ENCODE measurements at places on chromosomes 1 and 21. TPM values are rescaled to one million over a fixed set of nuclear protein-coding genes. Genes with fewer than 3 reads are reported as not detected.

- DNase-seq, result no peak
Measured at GRCh38 chr1:66503841-66504470, 30.0 kb upstream of the SGIP1 start.

- DNase-seq, result no peak
Measured at GRCh38 chr1:228865627-228866330, 130.5 kb downstream of the RHOU start.

DNA sequence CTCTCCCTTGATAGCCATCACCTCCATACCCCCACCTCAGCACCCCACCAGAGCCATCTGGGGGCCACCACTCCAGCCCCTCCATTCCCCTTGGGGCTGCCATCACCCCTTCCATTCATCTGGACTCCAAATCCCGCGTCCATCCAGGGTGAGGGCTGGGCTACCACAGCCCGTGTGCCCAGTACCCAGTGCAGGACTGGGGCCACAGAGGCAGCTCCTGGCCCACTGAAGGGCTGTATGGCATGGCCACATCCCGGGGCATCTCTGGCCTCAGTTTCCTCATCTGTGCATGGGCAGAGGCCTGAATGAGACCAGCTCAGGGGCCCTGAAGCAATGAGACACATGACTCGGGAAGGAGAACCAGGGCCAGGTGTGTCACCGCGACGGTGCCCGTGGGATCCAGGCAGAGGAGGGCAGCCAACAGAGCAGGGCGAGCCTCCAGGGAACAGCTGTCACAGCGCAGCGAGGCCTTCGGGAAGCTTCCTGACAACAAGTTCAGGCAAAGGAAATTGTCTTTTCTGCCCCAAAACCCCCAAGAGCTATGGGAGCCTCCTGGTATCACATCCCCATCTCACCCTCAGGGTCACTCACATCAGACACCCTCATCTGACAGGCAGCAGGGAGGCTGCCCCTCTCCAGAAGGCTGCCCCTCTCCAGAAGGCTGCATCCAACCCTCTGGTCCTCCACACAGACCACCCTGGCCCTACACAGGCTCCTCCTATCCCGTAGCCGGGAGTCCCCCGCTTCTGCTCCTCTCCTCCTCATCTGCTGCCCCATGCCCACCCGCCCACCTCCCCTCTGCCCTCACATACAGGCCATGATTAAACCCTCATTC lies 76.3 kb downstream of the MEGF6 start:
- no peak for DNase-seq

DNA sequence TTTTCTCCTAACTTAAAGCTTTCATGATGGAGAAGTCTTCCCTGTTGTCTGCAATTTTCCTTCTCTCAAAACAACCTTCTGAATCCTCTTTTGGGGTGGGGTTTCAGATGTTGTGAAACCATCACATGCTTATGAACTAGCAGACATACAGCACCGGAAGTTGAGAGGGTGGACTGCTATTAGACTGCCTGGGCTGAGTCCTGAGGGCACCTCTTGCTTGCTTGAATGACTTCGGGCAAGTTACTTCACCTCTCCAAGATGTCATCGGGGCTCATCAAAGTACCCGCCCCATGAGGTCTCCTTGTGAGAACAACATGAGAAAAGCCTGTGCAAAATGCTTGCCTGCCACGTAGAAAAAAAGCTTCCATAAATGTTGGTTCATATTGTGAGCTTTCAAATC lies 89.6 kb downstream of the CCDC185 start:
- DNase-seq, result no peak

DNA sequence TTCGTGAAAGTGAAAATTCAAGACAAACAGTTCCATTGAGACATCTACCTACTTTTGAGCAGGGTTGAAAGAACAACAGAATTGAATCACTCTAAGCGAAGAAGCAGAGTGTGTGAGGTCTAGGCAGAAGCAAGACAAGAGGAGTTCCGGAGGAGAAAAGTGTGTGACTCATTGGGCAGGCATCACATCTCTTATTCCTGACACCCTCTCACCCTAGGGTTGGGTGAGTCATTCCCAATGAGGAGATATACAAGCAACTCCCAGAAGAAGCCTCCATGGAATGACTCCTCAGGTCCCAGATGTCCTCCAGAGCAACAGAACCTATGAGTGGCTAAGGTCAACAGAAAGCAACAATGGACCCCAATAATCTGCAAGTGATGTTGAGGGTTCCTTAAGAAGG lies 138.1 kb downstream of the TPR start:
- DNase-seq, result no peak

DNA sequence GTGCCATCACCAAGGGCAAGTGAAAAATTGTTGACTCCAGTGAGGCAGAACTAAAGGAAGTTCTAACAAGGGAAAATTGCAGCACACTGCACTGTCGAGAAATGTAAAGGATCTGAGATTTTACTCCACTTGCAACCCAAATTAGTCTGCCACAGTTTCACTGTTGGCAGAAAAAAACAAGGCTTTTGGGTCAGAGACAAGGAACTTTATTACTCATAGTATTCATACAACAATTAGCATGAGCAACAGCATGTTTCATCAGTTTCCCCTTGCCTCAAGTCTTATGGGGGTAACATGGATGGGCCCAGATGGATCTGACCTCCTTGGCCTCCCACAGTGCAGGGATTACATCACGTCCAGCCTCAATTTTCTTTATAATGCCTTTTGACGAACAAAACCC lies 125.3 kb downstream of the LTN1 start:
- no peak for DNase-seq

GRCh38 chr1:12078938-12079861 lies 16.1 kb downstream of the TNFRSF8 start:
- no peak for DNase-seq

- no peak for DNase-seq
Measured at GRCh38 chr1:240803151-240803550, 191.2 kb upstream of the GREM2 start.

DNA sequence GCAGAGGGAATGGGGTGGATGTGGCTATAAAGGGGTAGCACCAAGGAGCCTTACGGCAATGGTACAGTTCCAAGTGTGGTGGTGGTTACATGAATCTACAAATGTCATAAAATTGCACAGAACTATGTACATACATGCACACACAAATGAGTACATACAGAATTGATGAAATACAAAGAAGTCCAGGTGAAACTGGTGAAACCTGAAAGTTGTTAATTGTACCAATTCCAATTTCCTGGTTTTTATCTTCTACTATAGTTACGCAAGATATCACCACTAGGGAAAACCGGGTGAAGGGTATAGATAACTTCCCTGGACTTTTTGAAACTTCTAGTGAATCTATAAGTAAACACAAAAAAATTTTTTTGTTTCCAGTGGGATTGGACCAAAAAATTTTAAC lies 18.9 kb downstream of the HSF2BP start:
- DNase-seq, result no peak

DNA sequence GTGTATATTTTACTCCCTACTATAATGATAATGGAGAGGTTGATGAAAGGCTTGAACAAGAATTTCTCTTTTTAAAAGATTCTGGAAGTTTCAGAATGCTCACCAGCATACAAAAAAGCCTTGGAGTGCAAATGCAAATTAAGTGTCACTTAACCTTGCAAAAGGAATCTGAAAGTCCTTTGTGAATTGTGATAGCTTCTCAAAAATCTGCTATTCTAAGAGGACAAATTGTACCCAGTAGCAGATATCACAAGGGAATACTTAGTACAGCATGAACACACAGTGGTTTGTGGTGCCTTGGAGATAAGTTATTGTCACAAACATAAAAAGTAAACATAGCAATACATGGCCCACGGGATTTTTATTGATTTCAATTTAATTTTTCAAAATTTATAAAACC lies 1208.3 kb upstream of the B3GALT2 start:
- no peak for DNase-seq

DNA sequence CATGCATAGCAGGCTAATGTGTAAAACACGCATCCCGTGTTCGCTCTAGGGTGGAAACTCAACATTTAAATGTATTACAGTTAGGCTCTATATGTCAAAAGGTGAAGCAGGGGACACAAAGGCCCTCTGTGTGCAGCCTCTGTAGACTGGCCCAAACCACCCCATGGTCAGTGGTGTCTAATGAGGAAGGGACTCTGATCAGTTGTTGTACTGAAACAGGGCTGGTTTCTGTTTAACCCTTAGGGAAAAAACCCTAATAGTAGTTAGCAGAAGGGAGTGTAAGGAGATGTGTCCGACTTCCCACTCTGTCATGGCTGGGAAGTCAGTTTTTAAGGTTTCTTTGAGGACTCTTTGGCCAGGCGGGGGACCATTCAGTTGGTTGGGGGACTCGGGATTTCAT lies 21.5 kb upstream of the CD2 start:
- no peak for DNase-seq

GRCh38 chr1:147580609-147581385 lies 39.5 kb downstream of the BCL9 start:
- DNase-seq, result no peak

DNA sequence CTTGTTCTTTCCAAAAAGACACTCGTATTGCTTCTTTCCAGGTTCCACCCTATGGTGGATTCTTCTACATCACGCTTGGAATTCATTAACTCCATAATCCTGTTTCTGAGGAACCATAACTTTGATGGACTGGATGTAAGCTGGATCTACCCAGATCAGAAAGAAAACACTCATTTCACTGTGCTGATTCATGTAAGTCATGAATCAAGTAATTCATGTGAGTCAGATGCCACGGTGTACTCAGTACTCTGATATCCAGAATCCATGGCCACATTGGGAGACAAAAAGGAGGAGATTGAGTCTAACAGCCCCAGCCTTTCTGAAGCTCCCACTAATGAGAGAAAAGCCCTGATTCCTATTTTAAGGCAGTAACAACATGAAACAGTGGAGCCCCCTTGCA lies 7.4 kb downstream of the CHI3L2 start:
- DNase-seq, result no peak

DNA sequence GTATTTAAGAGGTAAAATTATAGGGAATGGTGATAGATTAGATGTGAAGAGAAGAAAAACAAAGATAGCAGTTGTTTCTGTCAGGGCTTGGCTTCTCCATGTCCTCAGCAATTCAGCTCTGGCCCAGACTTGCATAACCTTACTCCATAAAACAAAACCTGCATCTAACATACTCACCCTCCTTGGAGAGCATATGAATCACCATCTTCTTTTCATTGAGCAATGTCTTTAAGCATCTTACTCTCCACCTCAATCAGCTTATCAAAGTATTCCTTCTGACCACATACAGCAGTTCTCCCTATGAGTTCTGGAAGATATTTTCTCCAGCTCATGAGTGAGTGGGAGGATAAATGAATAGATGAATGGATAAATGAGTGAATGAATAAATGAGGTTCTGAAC lies 49.0 kb downstream of the RAB3B start:
- DNase-seq, result no peak

- no peak for DNase-seq
Measured at GRCh38 chr1:11294951-11295350, 22.0 kb downstream of the UBIAD1 start.

DNA sequence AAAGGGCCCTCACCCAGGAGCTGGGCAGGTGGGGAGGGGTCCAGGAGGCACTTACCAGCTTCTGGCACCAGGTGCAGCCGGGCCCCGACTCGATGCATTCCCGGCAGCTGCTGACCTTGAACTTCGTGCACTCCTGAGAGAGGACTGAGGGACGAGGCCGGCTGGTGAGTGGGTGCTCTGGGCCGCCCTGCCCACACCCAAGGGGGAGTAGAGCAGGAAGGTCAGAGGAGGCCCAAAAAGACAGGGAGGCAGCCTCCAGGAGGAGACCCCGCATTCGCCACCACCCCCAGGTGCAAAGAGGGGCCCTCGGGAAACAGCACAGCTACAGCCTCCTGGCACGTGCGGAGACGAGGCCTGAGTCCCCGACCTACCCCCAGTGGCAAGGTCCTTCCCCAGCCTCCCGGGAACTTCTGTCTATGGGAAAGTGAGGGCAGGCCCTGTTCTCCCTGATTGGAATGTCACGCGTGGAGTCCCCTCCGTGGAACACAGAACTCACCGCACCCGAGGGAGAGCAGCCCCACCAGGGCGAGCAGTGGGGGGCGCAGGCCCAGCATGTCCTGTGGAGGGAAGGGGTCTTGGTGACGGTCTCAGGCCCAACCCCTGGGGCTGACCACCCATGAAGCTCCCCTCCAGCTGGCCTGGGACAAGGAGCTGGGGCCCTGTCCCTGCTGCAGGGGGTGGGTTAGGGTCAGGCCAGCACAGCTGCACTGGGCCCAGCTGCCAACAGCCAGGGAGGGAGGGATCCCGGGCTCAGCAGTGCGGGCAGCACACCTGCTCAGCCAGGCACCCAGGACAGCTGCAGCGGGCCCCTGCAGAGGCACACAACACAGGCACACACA lies 10.3 kb downstream of the ITGB2 start:
- DNase-seq, result no peak

DNA sequence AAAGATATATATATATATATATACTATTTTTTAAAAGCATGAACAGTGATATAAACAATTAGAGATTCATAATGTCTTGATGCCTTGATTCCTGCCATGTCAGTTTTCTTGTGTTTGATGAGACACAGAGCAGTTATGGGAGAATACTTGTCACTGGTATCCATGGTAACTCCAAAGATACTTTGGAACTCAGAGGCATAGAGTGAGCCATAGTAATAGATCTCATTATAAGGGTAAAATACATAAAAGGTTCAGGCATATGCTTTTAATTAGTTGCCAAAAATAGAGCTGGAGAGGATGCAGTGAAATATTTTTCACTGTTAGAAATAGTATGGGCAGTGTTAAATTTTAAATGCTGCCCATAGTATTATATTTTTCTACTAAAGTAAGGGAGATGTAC lies 134.1 kb downstream of the SYT14 start:
- DNase-seq, result no peak

- no peak for DNase-seq
Measured at GRCh38 chr1:3702990-3703728, 49.1 kb upstream of the CCDC27 start.

GRCh38 chr1:76068542-76068941 lies 6.0 kb upstream of the ST6GALNAC3 start:
- DNase-seq, result no peak

DNA sequence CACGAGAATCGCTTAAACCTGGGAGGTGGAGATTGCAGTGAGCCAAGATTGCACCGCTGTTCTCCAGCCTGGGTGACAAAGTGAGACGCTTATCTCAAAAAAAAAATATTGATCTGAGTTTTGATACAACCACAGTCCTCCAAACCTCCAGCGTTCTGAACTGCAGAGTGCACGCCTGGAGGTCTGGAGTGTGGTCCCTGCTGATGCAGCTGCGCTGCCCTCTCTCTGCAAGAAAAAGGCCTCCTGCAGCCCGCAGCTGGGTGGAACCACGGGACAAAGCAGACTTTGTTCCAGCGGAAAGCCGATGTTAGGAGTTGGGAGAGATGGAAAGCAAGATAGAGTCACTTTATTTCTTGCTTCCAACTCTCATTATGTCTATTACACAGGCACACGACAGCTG lies 144.9 kb upstream of the SOD1 start:
- DNase-seq, result peak; percentile 78

GRCh38 chr1:180926164-180926981 lies 13.7 kb downstream of the KIAA1614 start:
- DNase-seq, result peak; percentile 70

- no peak for DNase-seq
Measured at GRCh38 chr1:170660281-170660713, 3.6 kb upstream of the PRRX1 start.

- no peak for DNase-seq
Measured at GRCh38 chr1:154520333-154520732, 18.1 kb upstream of the SHE start.

The GBP1 gene
- total RNA-seq, result 38.4 TPM

The C1orf74 gene
- 1.5 TPM for total RNA-seq

The RUSC1 gene
- total RNA-seq, result 43.3 TPM

The ACKR1 gene
- total RNA-seq, result 156 TPM

The OR2W3 gene
- total RNA-seq, result 6.3 TPM

The PLA2G2F gene
- total RNA-seq, result not detected

The SPRR2D gene
- not detected for total RNA-seq

The SLC9C2 gene
- not detected for total RNA-seq

The GBP7 gene
- 0.13 TPM for total RNA-seq

The HES3 gene
- not detected for total RNA-seq

Data from sciatic nerve (tissue), 2 donors.